Osteocyte (in vitro differentiated cells): ENCODE measurements at places on chromosomes 1 and 21. TPM values are rescaled to one million over a fixed set of nuclear protein-coding genes. Genes with fewer than 3 reads are reported as not detected.

DNA sequence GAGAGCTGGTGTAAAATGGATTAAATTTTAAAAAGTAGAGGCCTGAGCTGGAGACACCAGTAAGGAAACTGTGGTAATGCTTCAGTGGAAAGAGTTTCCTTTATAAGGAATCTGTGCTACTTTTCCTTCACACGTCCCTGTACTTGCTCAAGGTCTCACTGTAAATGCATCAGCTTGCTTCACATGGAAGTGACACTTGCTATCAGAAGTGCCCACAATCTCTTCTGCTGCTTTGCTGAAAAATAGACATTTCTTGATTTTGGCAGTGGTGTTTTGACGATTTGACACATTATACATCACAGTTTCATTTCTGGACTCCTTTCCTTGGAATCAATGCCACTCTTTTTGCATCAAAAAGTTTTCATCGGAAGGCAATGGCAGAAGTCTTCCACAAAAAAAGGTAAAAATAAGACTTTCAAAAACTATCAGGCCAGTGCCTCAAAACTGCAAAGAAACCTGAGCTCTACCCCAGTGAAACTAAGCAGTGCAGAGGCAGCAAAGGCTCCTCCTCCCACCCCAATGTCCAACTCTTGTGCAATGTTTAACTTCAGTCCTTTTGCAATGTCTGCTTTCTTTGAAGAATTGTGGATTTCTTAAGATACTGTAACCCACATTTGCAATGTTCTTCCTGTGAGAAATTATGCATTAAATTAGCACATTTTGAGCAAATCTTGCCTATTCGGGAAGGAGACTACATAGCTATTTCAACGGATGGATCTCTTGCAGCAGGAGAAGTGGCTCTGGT, 18.4 kb upstream of the TSPAN2 start:
- H3K4me1 ChIP-seq = peaks cover under 1% of the 10 kb centered on the region
- H3K27me3 ChIP-seq = peaks cover 20% of the 10 kb centered on the region
- no peaks in the 10 kb centered on the region for H3K36me3 ChIP-seq
- no peak overlapping the region for H3K27ac ChIP-seq
- H3K4me3 ChIP-seq = no peak overlapping the region

The L1TD1 gene
- not detected in 2 replicates for total RNA-seq

The SGIP1 gene
- total RNA-seq = 118 and 123 TPM in 2 replicates

DNA sequence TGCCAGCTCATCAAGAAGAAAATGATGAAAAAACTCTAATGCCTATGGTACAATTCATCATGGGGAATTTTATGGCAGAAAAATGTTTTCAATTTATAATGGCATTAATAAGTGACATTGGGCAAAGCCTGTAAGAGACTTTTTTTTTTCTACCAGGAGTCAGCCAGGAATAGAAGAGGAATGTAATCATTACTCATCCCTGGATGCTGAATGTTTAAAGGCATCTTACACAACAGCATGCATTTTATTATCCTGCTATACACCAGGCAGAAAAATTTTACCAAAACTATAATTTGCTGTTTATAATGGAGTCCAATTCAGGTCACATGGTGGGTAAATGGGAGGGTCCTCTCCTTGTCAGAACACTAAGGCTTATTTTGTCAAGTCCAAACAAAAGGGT, 189.9 kb upstream of the BEND5 start:
- H3K27ac ChIP-seq = no peak overlapping the region
- H3K27me3 ChIP-seq = no peaks in the 10 kb centered on the region
- H3K36me3 ChIP-seq = no peaks in the 10 kb centered on the region
- no peak overlapping the region for H3K4me3 ChIP-seq

DNA sequence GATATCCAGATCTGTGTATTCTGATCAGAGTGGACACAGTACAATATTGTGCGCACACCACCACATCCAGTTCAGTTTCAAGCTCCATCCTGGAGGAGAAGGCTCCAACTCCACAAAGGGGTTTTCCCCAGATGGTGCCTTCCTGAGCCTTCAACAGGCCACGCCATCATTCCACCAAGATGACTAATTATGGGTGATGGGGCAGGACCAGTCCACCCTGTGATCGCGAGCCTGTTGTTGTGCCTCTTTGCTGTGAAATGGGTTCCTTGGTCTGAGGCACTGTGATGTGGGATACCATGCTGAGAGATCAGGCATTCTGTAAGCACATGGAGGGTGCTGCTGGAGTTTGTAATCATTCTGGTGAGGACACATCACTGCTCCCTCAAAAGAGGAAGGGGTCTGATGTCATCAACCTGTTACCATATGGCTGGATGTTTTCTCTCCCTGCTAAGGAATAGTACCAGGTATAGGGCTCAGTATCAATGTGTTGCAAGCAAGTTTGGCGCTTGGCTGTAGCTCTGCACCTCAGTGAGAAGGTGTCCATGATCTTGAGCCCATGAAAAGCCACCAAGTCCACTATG, 6.7 kb upstream of the SH2D2A start:
- no peak for DNase-seq
- peaks cover 7% of the 10 kb centered on the region for H3K4me1 ChIP-seq
- H3K4me3 ChIP-seq = no peak overlapping the region
- H3K27me3 ChIP-seq = peaks cover 36% of the 10 kb centered on the region

DNA sequence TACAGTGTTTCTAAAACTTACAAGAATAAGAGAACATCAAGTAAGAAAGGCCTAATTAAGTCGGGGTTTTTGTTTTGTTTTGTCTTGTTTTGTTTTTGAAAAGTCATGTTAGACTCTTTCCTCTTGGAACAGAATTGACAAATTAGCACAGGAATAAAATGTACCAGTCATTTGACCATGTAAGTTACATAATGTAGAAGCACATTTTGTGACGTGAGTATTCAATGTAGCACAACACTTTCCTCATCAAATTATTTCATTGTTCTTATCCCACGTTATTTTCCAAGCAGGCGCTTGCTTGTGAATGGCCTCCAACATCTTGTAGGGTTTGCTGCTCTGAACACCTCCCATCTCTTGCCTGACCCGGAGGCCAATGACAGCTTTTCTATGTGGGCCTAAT, 34.7 kb upstream of the DNASE2B start:
- H3K27me3 ChIP-seq = no peaks in the 10 kb centered on the region
- no peak overlapping the region for H3K4me3 ChIP-seq
- no peaks in the 10 kb centered on the region for H3K36me3 ChIP-seq
- H3K4me1 ChIP-seq = peaks cover 12% of the 10 kb centered on the region

The MSH4 gene
- total RNA-seq = 0.62 and 0.68 TPM in 2 replicates

DNA sequence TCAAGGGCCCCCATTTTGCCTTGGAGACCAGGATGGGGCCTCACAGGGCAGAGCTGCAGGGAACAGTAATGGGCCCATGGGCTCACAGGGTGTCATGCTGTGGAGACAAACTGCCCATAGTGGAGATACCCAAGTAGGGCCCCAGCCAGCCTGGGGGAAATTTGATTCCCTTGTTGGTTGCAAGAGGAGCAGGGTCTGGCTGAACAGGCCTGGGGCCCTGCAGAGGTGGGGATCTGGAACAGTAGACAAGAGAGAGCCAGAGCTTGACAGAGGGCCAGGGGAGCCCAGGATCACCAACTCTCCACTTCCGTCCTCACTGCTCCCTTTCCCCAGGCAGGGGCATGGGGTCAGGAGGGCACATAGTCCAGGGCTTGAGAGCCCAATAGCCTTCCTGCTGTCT, 8.7 kb downstream of the S100B start:
- no peak overlapping the region for H3K4me3 ChIP-seq
- no peaks in the 10 kb centered on the region for H3K27me3 ChIP-seq
- no peak overlapping the region for H3K27ac ChIP-seq
- peaks cover 10% of the 10 kb centered on the region for H3K4me1 ChIP-seq

- DNase-seq = no peak
- no peaks in the 10 kb centered on the region for H3K4me1 ChIP-seq
- H3K4me3 ChIP-seq = no peak overlapping the region
- H3K36me3 ChIP-seq = no peaks in the 10 kb centered on the region
- peaks cover 5% of the 10 kb centered on the region for H3K27me3 ChIP-seq
Observed at GRCh38 chr1:228794173-228794572, 58.9 kb downstream of the RHOU start.

- H3K4me1 ChIP-seq = no peaks in the 10 kb centered on the region
- H3K36me3 ChIP-seq = no peaks in the 10 kb centered on the region
- H3K4me3 ChIP-seq = no peak overlapping the region
- H3K27ac ChIP-seq = no peak overlapping the region
- DNase-seq = peak; percentile 51
- H3K27me3 ChIP-seq = peaks cover 52% of the 10 kb centered on the region
Observed at GRCh38 chr1:54006508-54006907, 11.5 kb downstream of the LDLRAD1 start.

The TRMT1L gene
- total RNA-seq = 14.1 and 16.9 TPM in 2 replicates

DNA sequence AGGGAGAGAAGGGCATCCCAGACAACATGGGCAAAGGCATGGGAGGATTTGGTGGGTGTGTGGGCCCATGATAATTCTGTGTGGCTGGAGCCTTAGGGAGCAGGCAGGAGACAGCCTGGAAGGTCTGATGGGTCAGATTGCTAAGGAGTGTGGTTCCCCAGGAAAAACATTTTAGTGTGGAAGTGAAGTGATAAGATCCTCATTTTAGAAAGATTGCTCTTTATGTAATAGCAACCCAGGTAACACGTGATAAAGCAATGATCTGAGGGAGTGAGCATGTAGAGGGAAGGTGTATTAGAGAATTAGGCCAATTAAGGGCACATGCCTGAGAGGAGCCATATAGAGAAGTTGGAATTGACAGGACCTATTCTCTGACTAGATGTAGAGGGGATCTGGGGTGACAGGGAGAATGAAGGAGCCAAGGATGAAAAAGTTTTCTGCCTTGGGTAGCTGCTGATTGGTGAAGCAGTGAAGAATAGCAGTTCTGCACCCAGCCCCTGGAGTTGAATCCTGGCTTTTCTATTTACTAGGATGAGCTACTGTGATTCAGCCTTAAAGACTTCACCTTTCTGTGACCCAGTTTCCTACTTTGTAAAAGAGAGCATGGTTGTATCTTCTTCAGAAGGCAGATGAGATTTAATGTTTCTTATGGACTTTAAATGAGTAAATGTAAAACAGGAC, 18.7 kb upstream of the SLAMF6 start:
- no peak for DNase-seq
- H3K36me3 ChIP-seq = no peaks in the 10 kb centered on the region
- H3K4me3 ChIP-seq = no peak overlapping the region
- H3K27me3 ChIP-seq = no peaks in the 10 kb centered on the region

- no peak overlapping the region for H3K4me3 ChIP-seq
- H3K36me3 ChIP-seq = no peaks in the 10 kb centered on the region
- H3K27ac ChIP-seq = no peak overlapping the region
- H3K27me3 ChIP-seq = no peaks in the 10 kb centered on the region
Observed at GRCh38 chr1:1926346-1926811, 7.3 kb upstream of the TMEM52 start.

DNA sequence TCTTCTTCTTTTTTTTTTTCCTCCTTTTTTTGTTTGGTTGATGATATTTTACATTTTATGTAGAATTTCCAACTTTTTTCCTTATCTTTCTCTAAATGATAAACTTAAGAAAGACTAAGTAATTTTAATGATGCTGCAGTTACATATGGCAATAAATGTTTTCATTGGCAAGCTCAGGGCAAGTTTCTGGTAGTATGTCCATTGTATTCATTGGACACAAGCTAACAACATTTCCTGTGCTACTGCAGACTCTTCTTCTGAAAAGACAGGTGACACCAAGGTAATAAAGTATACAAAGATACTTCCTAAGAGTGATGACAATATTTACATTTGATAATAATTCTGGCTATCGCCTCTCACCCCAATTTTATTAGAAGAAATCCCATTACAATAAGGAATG, 219.2 kb upstream of the NFIA start:
- no peak overlapping the region for H3K27ac ChIP-seq
- H3K4me3 ChIP-seq = no peak overlapping the region
- no peaks in the 10 kb centered on the region for H3K27me3 ChIP-seq
- DNase-seq = no peak

- H3K27ac ChIP-seq = peak overlapping the region; percentile 63
- peaks cover 53% of the 10 kb centered on the region for H3K4me1 ChIP-seq
- H3K36me3 ChIP-seq = peaks cover 26% of the 10 kb centered on the region
- no peaks in the 10 kb centered on the region for H3K27me3 ChIP-seq
- no peak for DNase-seq
Observed at GRCh38 chr1:226181996-226182714, 4.4 kb downstream of the ACBD3 start.

GRCh38 chr1:101407505-101408211, 170.8 kb downstream of the S1PR1 start:
- no peak for DNase-seq
- H3K4me1 ChIP-seq = no peaks in the 10 kb centered on the region
- H3K27ac ChIP-seq = no peak overlapping the region
- no peak overlapping the region for H3K4me3 ChIP-seq
- H3K36me3 ChIP-seq = no peaks in the 10 kb centered on the region
- peaks cover 10% of the 10 kb centered on the region for H3K27me3 ChIP-seq

DNA sequence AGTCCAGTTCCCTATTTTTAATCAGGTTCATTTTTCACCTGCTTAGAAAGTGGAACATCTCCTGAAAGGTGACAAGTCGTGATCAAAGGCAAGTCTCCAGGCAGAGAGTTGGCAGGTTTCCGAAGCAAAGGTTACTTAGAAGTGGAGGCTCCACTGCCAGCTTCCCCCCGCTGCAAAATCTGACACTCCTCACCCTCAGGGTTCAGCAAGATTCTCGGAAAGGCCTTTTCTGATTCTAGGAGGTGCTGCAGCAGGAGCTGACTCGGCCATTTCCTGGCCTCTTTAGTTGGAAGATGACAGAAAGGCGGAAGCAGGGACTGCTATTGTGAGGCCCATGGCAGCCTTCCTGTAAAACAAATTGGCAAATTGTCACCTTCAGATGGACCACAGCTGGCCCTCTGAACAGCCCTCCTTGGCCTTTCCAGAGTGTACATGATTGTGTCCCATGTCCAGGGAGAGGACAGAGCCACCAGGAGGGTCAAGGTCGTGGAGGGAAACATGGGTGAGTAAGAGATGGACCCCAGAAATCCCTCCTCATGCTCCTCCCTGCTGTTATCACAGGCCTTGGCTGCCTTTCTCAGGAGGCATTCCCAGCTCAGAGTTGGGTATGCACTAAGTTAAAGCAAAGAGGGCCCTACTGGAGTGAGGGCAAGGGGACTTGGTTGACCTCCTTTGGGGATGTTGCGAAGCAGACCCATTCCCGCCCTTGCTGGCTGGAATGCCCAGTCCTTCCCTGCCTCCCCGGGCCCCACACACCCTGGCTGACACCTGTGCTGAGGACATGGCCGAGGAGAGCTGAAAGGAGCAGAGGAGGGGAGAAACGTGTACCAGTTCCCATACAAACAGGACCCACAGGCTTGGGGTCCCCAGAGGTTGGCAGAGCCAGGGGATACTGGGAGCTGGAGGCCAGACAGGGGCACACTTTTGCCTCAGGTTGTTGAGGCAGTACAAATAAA, 115.5 kb upstream of the IRF2BP2 start:
- peak overlapping the region; percentile 100 for H3K27ac ChIP-seq
- peak overlapping the region; percentile 55 for H3K4me3 ChIP-seq
- no peak for DNase-seq

DNA sequence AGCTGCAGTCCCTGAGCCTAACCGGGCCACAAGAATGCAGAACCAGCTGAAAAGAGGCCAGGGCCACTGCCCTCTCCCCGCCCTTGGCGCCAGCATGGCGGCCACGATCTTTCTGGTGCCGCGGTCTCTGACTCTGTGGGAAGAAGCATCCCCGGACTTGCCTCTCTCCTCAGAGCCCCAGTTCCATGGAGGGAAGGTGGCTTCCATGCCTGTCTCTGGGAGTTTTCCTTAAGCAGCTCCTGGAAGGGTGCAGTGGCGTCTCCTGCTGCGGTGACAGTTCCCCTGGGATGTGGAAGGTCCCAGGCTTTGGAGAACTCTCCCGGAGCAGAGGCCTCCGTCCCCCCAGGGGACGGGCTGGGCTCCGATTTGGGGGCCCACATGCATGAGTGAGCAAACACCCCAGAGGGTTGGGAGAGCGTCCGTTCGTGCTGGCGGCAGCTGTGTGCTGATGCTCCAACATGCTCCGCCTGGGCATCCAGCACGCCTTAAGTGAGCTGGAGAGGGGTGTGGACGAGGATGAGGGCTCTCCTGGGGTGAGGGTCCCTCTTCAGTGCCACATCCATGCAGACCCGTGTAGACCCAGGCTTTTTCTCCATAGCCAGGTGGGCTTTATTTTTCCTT, 109.8 kb upstream of the COL6A1 start:
- H3K27me3 ChIP-seq = no peaks in the 10 kb centered on the region
- no peak overlapping the region for H3K4me3 ChIP-seq
- peaks cover 33% of the 10 kb centered on the region for H3K4me1 ChIP-seq
- no peak for DNase-seq
